ENCODE measurements at places on chromosomes 6 and 20. TPM values are rescaled to one million over a fixed set of nuclear protein-coding genes. Genes with fewer than 3 reads are reported as not detected.
A peak's percentile ranks its signal among the peaks of the same experiment; 100 is the strongest.

GRCh38 chr20:46545077-46545826 is 5.2 kb downstream of the OCSTAMP start:
- DNase-seq, result no peak

GRCh38 chr20:17345321-17345720 is 118.5 kb downstream of the PCSK2 start:
- DNase-seq, result no peak

DNA sequence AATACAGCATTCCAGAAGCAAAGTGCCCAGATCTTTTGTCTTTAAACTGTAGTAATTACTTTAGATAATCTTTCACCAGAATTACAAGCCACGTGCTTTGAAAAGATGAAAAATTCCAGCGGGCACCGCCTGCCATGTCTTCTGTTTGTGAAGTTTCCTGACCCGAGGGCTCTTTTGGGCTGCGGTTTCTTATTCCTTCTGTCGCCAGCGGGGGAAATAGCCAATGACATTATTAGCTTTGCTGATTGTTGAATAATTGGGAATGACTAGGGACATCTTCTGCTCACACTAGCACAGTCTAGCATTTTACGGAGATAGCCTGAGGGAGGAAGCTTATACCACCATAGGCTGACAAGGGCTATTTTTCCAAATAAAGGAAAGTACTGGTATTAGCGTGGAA is 124.7 kb downstream of the SAMD5 start:
- DNase-seq, result no peak

- DNase-seq, result no peak
These were observed 47.0 kb downstream of the DLL1 start for GRCh38 chr6:170243791-170244291.

- DNase-seq, result no peak
These were observed 465.3 kb upstream of the SYNCRIP start for GRCh38 chr6:86107985-86108384.

DNA sequence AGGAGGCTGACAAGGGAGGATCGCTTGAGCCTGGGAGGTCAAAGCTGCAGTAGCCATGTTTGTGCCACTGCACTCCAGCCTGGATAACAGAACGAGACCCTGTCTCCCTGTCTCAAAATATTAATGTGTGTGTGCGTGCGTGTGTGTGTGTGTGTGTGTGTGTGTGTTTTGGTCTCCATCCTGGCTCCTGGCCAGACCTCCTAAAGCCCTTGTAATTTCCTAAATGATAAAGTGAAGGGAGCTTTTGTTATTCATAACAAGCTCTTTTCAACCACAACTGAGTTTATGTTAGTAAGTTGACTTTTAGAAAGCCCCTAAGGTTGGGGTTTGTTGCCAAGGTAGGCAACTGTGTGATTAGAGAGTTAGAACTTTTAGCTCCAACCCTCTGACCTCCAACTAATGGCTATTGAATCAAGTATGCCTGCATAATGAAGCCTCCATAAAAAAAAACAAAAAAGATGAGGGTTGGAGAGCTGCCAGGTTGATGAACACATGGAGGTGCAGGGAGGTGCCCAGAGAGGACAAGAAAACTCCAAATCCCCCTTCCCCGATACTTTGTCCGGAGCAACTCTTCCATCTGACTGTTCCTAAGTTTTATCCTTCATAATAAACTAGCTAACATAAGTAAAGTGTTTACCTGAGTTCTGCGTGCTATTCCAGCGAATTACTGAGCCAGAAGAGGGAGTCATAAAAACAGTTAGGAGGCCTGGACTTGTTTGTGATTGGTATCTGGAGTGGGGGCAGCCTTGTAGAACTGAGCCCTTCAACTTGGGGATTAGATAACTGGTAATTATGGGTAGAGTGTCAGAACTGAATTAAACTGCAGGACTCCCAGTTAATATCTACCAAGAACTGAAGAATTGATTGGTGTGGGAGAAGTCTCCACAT is 5.3 kb upstream of the AIF1 start:
- DNase-seq, result no peak

GRCh38 chr6:130394246-130394645 is 28.4 kb downstream of the TMEM200A start:
- DNase-seq, result no peak

- no peak for DNase-seq
These were observed 22.1 kb downstream of the MAP3K4 start for GRCh38 chr6:161013695-161014094.

- DNase-seq, result no peak
These were observed 67.1 kb upstream of the ADGRF4 start for GRCh38 chr6:47631269-47631772.

GRCh38 chr6:151388997-151389617 is 2.3 kb downstream of the ZBTB2 start:
- no peak for DNase-seq

DNA sequence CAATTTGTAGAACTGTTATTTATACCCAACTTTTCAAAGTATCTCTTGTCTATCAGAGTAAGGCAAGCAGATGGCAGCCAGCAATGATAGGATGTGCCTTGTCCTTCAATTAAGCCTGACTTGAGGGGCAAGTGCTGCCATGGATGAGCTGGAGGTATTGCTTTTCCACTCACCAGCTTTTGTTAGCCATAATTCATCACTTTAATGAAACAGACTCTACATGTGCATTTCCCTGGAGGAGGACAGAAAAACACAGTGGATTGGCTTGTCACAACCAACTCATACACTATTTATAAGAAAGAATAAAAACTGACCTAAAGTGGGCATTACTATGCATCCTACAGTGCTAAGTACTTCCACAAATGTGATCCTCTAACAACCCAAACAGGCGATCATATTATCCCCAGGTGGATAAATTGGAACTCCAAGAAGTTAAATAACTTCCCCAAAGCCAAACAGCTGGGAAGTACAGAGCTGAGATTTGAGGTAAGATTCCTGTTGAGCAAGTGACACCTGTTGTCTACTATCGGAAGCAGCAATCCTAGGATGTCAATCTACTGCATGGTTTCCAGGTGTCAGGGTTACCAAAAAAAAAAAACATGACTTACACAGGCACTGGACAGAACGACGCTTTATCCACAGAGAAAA is 73.9 kb upstream of the NRSN1 start:
- DNase-seq, result no peak

GRCh38 chr20:63577317-63577894 is 3.4 kb upstream of the HELZ2 start:
- peak; percentile 91 for DNase-seq

DNA sequence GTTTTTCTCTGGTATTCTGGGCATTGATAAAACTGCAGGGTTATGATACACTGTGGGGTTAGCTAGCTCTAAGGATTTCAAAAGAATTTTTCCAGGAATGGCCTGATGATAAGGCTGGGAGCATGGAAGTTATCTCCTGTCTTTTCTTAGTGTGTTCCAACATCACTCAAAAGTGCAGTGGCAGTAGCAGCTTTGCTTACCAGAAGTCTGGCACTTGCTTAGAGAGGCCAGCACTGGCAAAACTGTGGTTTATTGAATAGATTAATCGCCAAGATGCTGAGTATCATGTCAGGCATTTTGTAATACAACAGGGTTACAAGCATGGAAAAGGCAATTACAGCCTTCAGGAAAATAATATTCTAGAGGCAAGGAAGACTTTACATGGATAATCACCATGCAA is 719.5 kb upstream of the GJE1 start:
- DNase-seq, result no peak

DNA sequence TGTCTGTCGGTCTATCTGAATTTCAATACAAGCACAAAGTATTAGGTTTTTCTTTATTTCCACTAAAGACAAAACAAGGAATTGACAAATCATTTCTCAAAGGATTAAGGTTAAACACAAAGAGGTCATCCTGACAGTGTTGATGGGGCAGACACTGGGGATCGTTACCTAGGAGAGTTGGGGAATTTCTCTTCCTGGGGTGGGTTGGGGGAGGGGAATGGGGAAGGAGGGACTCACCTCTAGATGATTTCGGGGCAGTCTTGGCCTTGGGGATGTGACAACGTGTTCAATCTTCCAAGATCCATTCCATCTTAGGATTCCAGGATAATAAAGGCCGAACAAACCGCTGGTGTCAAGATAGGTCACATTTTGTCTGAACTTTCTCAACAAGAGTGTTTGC is 35.4 kb upstream of the FOXA2 start:
- DNase-seq, result no peak

- DNase-seq, result peak; percentile 92
These were observed 49.4 kb upstream of the PTPN1 start for GRCh38 chr20:50460608-50461267.

GRCh38 chr6:105760746-105761145 is 325.4 kb upstream of the PRDM1 start:
- no peak for DNase-seq

- DNase-seq, result no peak
These were observed 927 bp upstream of the MANEA start for GRCh38 chr6:95576218-95576997.

GRCh38 chr6:33911488-33911887 is 107.7 kb upstream of the MLN start:
- no peak for DNase-seq

- no peak for DNase-seq
These were observed 400.4 kb upstream of the IMPG1 start for GRCh38 chr6:76472858-76473257.

DNA sequence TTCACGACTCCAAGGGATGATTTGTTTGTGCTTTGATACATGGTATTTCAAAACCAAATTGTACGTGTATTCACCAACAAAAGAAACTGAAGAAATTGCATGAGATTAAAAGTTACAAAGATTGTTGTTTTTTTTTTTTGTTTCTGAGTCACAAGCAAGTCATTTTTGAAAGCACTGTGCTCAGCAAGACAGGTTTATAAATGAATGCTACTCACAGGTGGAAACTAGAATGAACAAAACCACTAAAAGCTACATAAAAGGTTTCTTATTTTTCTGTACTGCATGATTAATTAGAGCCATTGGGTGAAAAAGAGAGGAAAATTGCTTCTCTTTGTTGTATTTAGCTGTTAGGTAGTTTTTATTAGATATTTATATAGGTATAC is 90.2 kb upstream of the RIPOR2 start:
- no peak for DNase-seq

DNA sequence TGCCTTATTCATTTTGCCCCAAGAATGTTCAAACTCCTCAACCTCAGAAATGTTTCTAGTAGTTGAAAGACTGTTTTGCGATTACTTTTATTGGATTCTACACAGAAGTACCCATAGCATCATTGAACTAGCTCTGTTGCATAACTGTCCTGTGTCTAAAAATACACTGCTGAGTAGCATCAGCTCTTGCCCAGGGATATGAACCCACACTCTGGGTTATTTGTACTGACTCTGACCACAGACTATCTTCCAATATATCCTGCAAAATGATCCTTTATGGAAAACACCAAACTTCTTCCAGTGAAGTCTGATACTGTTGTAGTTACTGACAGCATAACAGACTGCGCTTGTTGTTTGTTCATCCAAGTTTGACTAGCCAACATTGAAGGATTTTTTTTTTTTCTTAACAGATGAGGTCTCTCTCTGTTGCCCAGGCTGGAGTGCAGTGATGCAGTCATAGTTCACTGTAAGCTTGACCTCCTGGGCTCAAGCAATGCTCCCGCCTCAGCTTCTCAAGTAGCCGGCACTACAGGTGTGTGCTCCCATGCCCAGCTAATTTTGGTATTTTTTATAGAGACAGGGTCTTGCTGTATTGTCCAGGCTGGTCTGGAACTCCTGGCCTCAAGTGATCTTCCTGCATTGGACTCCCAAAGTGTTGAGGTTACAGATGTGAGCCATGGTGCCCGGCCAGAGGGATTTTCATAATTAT is 49.9 kb downstream of the TULP4 start:
- no peak for DNase-seq

- DNase-seq, result peak; percentile 3
These were observed 103.4 kb upstream of the CDYL start for GRCh38 chr6:4672772-4673171.

DNA sequence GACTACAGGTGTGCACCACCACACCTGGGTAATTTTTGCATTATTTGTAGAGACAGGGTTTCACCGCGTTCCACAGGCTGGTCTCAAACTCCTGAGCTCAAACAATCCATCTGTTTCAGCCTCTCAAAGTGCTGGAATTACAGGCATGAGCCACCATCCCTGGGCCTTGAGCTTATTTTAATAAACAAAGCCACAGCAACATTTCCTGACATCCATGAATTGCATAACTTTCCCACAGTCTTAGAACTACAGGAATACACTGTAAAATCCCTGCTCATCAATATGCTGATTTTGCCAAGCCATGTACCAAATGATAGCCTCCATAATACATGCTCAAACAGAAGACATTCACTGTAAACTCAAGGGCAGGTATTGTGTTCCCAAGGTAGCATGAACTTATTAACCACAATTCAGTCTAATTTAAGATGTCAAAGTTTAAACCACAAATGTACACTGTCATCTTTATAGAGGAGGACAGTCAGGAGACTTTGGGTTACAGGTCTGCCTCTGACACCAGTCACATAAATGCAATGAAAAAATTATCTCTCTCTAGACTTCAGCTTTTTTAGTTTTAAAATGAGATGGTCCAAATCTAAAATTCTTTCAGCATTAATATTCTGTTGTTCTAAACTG is 40.0 kb downstream of the NUDT3 start:
- no peak for DNase-seq

GRCh38 chr6:9494864-9495263 is 920.0 kb downstream of the TFAP2A start:
- no peak for DNase-seq

- DNase-seq, result no peak
These were observed 9.8 kb upstream of the PNISR start for GRCh38 chr6:99434702-99435530.

GRCh38 chr6:2794171-2794730 is 29.1 kb downstream of the WRNIP1 start:
- no peak for DNase-seq

DNA sequence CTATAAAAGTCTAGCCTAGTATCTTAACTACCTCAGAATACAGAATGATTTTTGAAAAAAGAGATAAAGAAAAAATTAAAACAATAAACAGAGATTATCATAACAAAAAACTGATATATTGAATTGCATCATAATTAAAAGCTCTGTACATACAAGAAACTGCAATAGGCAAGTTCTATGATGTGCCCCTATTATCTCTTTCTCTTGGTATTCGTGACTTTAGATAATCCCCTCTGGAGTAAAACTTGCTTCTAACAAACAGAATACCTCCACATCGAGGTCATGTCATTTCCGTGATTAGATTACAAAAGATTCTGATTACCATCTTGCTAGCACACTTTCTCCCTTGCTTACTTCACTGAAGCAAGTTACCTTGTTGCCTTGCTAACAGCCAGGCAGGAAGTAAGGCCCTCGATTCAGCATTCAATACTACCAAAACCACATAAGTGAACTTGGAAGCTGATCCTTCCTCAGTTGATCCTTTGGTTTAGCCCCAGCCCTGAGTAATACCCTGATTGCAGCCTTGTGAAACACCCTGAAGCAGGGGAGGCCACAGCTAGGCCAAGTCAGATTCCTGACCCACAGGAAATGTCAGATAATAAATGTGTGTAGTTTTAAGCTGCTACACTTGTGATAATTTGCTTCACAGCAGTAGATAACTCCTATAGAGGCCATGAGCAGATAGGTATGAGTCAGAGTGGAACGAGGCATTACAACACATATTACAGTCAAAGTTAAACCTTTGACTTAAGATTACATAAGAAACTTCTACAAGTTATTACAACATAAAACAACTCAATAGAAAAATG is 53.7 kb upstream of the TMX4 start:
- DNase-seq, result no peak

Gene APCDD1L
- 0.13 TPM for total RNA-seq

Gene LTA
- total RNA-seq, result 0.93 TPM

Gene MOXD1
- 0.28 TPM for total RNA-seq

Gene OR2B6
- total RNA-seq, result not detected

Gene HLA-DPA1
- 10.8 TPM for total RNA-seq

Gene PCK1
- 1,004 TPM for total RNA-seq

Gene KIAA1755
- 2.7 TPM for total RNA-seq

Gene SLC22A2
- total RNA-seq, result not detected

Gene CDSN
- not detected for total RNA-seq

Gene ZSWIM1
- total RNA-seq, result 2.7 TPM

Gene CLPSL2
- total RNA-seq, result not detected

All from left lobe of liver (tissue), 2 donors.